ENCODE measurements at places on chromosomes 11 and 22. TPM values are rescaled to one million over a fixed set of nuclear protein-coding genes. Genes with fewer than 3 reads are reported as not detected.

RAG2 gene
- total RNA-seq = not detected

TESMIN gene
- not detected for total RNA-seq

MYOD1 gene
- not detected for total RNA-seq

OSM gene
- total RNA-seq = 1.4 TPM

DNA sequence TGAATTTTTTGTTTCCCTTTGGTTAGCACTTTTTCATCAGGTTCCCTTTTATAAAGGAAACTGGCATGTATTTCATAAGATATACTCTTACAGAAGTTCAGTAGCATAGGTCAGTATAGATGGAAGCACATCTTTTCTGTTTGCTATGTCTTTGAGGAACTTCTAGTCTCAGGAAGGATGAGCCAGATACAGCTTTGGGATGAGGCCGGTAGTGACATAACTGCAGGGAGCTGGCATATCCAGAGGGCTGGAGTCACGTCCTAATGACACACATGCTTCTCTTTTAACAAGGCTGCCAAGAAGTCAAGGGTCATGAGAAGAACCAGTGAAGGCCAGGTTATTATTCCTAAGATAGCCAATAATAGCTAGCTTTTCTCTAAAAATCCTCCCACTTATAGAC lies 33.3 kb upstream of the ADSL start:
- no peaks in the 10 kb centered on the region for H3K27me3 ChIP-seq
- no peak overlapping the region for H3K27ac ChIP-seq
- no peak for DNase-seq
- H3K36me3 ChIP-seq = peaks cover 4% of the 10 kb centered on the region
- H3K4me1 ChIP-seq = peaks cover 24% of the 10 kb centered on the region

DNA sequence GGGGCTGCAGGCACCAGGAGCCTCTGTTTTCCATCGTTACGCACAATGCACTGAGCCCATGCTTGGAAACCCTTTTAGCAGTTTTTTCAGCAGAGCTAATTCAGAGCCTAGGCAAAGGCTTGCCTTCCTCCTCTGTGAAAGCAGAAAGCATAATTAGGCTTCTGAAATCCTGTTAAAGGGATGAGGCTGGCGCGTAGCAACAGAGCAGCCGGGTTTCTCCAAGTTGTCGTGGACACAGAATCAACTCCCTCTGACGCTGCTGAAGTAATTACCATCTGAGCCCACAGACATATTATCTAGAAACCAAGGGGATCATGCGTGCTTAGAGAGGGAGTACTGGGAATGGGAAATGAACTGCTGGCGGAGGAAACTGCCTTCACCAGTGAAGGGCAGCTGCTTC lies 85.4 kb downstream of the MYO18B start:
- no peak overlapping the region for H3K27ac ChIP-seq
- DNase-seq = no peak
- no peak overlapping the region for H3K4me3 ChIP-seq
- H3K36me3 ChIP-seq = no peaks in the 10 kb centered on the region
- H3K4me1 ChIP-seq = no peaks in the 10 kb centered on the region

DNA sequence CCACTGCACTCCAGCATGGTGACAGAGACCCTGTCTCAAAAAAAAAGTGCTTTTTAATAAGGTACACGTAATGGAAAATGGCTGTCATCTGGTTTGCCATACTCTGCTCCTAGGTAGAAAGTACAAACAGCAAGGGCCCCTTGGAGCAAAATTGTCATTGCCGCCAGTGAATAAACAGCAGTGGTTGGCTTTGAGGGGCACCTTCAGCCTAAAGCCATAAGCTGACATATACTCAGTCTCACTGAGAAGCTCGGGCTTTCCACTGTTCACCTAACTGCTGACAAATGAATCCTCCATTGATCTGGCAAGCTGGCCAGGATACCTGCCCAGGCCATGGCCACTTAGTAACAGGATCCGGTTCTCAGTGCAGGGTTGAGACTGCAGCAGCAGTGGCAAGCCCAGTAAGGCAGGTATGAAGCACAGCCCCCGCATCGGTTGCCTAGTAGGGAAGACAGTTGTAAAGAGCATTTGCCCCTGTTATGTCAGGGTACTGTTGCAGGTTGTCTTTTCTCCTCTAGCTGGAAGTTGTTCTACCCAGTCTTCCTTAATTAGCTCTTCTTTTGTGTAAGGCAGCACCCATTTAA lies 38.8 kb downstream of the MARK2 start:
- DNase-seq = no peak
- H3K4me3 ChIP-seq = no peak overlapping the region
- peaks cover 50% of the 10 kb centered on the region for H3K4me1 ChIP-seq
- H3K27me3 ChIP-seq = no peaks in the 10 kb centered on the region

DNA sequence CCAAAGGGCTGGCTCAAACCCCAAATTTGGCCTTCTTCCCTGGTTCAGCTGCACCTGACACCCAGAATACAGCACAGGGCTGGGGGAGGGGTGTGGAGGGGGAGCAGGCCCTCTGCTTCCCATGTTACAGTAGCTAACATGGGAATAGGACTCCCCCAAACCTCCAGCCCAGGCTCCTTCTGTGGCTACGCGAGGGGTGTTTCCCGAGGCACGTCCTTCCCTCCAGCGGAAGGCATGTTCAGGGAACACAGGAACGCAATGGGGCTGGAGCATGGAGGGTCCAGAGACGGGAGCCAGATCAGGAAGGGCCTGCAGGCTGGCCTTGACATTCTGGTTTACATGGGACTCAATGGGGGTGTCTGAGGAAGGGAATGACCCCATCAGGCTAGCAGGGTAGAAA lies 11.8 kb upstream of the IGLL1 start:
- no peak overlapping the region for H3K4me3 ChIP-seq
- H3K27ac ChIP-seq = no peak overlapping the region
- H3K4me1 ChIP-seq = no peaks in the 10 kb centered on the region
- DNase-seq = no peak

DNA sequence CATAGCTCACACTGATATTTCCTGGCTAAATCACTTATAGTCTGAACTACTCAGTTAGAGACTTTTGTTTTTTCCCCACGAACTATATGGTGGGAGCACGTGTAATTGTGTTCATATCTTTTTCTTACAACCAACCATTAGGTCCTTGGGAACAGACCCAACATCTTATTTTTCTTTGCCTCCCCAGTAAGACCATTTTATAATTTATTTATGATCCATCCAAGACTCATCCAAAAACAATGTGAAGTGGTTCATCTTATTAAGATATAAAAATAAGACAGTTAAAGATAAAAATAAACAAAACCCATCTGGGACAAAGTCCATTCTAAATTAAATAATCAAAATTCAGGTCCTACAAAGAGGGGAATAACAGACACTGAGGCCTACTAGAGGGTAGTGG lies 90.8 kb downstream of the FAM168A start:
- DNase-seq = no peak
- no peaks in the 10 kb centered on the region for H3K27me3 ChIP-seq
- H3K36me3 ChIP-seq = no peaks in the 10 kb centered on the region

DNA sequence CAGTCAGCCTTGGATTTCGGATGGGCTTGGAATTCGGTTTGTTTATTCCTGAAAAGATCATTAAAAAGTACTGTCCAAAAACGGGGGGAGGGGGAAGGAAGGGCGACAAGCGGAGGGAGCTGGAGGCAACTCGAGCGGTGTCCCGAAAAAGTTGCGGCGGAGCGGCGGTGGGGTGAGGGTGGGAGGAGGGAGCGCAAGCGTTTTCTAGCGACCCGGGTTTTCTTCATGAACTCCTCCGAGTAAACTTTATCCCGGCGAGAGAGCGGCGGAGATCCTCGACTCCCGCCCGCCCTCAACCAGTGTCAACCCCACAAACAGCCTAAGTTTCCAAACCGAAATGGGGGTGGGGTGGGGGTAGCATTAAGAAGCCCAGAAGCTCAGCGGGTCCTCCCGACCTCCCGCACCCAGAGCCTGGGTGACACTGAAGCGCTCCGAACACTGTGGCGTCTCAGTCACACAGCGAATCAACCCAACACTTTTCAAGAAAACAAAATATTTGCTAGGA lies 133.0 kb upstream of the C11orf58 start:
- H3K27me3 ChIP-seq = peaks cover 33% of the 10 kb centered on the region
- peak overlapping the region; percentile 94 for H3K27ac ChIP-seq
- DNase-seq = peak; percentile 50
- H3K4me3 ChIP-seq = peak overlapping the region; percentile 66

- no peak for DNase-seq
- no peak overlapping the region for H3K4me3 ChIP-seq
- H3K27me3 ChIP-seq = no peaks in the 10 kb centered on the region
- no peaks in the 10 kb centered on the region for H3K36me3 ChIP-seq
- no peak overlapping the region for H3K27ac ChIP-seq
Measured at GRCh38 chr11:66541892-66542291, 4.0 kb downstream of the ZDHHC24 start.

DNA sequence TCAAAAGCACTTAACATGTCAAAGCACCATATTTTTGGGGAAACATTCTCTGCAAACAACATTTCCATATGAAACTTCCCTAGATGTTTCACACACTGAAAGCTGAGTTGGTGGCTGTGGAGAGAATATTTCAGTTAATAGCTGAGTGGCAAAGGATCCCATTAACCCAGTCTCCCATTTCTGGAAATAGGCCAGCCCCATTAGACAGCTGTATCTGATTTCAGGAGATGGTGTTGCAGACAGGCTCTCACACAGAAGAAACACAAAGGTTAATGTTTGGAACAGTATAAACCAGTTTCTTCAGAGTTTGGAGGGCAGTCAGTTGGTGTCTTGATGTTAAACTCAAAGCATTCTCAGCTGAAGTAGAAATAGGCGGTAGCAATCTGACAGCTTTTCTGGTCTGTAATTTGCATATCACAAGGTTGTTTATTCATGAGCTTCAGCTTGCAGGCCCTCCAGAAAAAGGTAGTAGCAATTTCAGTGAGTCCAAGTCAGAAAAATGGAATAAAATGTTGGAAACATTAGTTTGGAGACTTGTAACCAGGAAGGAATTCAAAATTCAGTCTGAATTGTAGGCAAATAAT lies 15.5 kb upstream of the ZBTB44 start:
- no peak overlapping the region for H3K4me3 ChIP-seq
- no peaks in the 10 kb centered on the region for H3K36me3 ChIP-seq
- no peak overlapping the region for H3K27ac ChIP-seq
- no peaks in the 10 kb centered on the region for H3K27me3 ChIP-seq
- no peak for DNase-seq
- no peaks in the 10 kb centered on the region for H3K4me1 ChIP-seq

DNA sequence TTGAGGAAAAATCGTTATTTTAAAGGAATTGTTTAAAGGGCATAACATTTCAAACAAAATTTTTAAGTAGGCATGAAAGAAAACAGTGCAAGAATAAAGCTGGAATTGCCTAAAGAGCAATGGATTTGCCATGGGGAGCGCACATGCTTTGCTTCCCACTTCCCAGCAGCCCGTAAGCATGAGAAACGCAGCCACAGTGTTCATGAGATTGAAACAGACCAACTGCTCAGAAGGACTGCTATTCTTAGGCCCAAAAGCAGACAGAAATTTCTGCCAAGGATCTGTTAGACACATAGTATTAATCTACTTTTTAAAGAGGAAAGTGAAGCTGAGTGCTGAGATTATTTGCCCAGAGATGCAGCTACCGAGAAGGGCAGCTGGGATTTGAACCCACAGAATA lies 34.2 kb upstream of the TSKU start:
- DNase-seq = no peak
- no peak overlapping the region for H3K27ac ChIP-seq
- peaks cover 6% of the 10 kb centered on the region for H3K4me1 ChIP-seq
- H3K27me3 ChIP-seq = no peaks in the 10 kb centered on the region
- H3K36me3 ChIP-seq = no peaks in the 10 kb centered on the region

DNA sequence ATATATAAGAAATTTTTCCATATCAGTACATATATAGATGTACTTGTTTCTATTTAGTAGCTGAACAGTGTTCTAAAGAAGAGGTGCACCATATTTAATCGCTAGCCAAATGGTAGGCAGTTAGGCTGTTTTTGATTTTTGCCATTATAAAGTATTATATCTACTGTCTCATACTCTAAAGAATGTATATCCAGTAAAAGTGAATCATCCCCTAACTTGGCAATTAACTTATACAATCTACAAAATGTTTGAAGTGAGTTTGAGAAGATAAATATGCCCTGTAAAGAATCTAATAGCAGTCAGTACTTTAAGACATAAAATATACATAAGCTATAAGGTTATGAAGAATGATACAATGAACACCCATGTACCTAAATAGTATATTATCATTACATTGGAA lies 291.5 kb downstream of the SWAP70 start:
- no peak overlapping the region for H3K27ac ChIP-seq
- peaks cover 20% of the 10 kb centered on the region for H3K4me1 ChIP-seq
- H3K27me3 ChIP-seq = no peaks in the 10 kb centered on the region
- H3K4me3 ChIP-seq = no peak overlapping the region
- DNase-seq = no peak

DNA sequence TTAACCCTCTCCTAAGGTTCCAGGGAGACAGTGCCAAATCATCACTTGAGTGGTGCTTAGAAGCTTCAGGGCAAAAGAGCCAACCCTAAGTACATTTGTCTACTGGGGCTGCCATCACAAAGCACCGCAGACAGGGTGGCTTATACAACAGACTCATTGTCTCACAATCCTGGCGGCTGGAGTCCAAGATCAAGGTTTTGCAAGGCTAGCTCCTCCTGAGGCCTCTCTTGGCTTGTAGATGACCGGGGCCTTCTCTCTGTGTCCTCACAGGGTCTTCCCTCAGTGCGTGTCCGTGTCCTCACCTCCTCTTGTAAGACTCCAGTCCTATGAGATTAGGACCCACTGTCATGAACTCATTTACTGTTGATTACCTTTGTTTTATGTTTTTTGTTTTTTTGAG lies 34.1 kb upstream of the CD81 start:
- no peaks in the 10 kb centered on the region for H3K4me1 ChIP-seq
- H3K27me3 ChIP-seq = no peaks in the 10 kb centered on the region
- peak; percentile 26 for DNase-seq
- no peak overlapping the region for H3K4me3 ChIP-seq
- H3K27ac ChIP-seq = no peak overlapping the region

- H3K36me3 ChIP-seq = no peaks in the 10 kb centered on the region
- no peak overlapping the region for H3K4me3 ChIP-seq
- no peak overlapping the region for H3K27ac ChIP-seq
- no peaks in the 10 kb centered on the region for H3K27me3 ChIP-seq
- no peak for DNase-seq
Measured at GRCh38 chr11:8878771-8879170, 32.2 kb upstream of the AKIP1 start.

GRCh38 chr22:39717099-39717498 lies 146.5 kb downstream of the CACNA1I start:
- H3K36me3 ChIP-seq = no peaks in the 10 kb centered on the region
- no peak overlapping the region for H3K4me3 ChIP-seq
- no peak overlapping the region for H3K27ac ChIP-seq
- peaks cover 6% of the 10 kb centered on the region for H3K4me1 ChIP-seq
- no peak for DNase-seq

GRCh38 chr11:72112978-72113808 lies 698 bp upstream of the ANAPC15 start:
- peak overlapping the region; percentile 91 for H3K27ac ChIP-seq
- peak overlapping the region; percentile 70 for H3K4me3 ChIP-seq
- peaks cover 4% of the 10 kb centered on the region for H3K4me1 ChIP-seq

Data from tibial nerve (tissue), 4 donors.